NCI-H446 treated with DMSO at 0.1 percent for 48 hours (cell line): ENCODE measurements at places on chromosomes 3 and 15.
A peak's percentile ranks its signal among the peaks of the same experiment; 100 is the strongest.

DNA sequence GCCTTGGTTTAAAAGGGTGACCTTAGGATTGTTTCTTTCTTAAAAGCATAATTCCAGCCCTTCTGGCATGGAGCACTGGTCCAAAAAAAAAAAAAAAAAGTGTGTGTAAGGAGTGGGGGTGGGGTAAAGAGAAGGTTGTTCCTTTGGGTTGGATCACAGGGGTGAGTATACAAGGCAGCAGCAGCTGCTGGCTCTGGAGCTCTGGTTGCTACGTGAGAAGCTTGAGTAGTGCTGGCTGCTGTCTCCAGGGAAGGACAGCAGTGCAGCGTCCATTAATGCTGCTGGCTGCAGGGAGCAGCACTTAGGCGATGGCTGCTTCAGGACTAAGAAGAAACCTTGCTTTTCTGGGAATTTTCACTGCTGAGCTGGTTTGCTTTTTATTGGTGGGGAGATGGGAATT, 2.3 kb downstream of the SETD5 start:
- DNase-seq: peak; percentile 78

DNA sequence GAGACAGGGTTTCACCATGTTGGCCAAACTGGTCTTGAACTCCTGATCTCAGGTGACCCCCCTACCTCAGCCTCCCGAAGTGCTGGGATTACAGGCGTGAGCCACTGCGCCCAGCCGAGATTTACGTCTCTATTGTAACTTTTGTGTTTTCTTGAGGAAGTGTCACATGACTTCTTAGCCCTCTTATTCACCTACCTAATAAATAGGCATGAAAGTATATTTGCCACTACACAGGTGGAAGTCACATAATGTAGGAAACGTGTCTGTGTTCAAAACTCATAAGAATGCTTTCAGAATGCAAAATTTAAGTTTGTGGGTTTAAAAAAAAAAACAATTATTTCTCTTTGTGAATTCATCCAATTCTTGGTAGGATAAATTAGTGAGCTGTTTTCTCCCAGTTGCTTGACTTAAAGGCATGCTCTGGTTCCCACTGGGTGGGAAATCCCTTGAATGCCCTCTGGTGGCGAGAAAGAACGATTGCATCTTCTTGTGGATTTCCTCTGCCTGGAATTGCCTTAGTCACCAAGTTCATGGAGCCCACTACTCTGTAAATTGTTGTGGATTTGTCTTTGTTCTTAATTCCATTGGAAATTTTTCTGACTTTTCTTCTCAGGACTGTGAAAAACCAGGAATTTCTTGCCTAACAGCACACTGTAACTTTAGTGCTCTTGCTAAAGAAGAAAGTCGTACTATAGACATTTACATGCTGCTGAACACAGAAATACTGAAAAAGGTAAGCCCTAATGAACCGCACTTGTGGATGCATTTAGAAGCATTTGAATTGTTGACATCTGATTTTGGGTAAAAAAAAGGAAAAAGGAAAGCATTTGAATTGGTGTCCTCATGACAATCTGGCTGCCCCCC, 82.2 kb upstream of the CTDSPL start:
- DNase-seq: peak; percentile 33

- DNase-seq: no peak
Observed at GRCh38 chr15:64245405-64245804, 82.6 kb upstream of the PPIB start.

DNA sequence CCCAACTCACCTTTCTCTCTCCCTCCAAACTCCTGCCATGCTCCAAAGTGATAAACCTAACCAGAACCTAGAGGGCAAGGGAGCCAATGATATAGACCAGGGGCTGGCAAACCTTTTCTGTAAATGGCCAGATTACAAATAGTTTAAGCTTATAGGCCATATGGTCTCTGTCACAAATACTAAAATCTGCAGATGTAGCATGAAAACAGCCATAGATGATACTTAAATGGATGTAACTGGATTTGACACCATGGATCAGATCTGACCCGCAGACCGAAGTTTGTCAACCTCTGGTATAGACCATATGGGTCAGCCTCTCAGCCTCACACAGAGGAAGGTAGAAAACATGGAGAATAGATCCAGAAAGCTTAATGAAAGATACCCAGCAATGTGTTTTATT, 165.2 kb upstream of the STT3B start:
- DNase-seq: no peak

DNA sequence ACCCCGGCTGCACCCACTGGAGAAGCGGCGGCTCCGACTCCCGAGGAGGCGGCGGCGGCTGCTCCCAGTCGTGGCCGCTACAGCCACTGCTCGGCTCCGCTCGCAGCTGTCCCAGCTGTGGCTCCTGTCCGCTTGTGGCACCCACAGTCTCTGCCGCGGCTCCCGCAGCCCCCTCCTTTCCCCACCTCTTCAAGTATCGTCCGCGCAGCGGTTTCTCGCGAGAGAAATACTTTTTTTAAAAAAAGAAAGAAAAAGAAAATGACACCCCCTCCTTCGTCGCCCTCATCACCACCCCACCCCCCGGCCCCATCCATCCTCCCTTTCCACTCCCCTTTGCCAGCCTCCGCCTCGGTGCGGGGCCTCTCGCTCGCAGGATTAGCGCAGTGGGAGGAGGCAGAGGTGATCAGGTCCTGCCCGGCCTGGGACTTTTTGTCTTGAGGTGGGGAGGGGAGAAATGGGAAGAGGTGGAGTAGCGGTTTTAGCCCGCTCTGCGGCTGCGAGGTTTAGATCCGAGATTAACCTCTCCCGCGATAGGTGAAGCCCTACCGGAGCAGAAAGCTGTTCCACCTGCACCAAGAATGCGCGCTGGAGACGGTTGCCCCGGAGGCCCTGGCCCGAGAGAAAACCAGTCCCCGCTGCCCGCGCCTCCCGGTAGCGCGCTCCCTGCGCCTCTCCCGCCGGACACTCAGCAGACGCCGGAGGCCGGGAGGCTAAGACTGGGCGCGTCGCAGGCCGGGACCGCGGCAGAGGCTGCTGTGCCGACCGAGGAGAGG, at the start of gene FBN1:
TSS of gene FBN1 (minus strand) at position 152 of the 773 bp plus-strand sequence. CDS start 940 bp downstream, outside the sequence.
- no peak for DNase-seq

- no peak for DNase-seq
Observed at GRCh38 chr15:51533672-51534398, 88.7 kb downstream of the DMXL2 start.

DNA sequence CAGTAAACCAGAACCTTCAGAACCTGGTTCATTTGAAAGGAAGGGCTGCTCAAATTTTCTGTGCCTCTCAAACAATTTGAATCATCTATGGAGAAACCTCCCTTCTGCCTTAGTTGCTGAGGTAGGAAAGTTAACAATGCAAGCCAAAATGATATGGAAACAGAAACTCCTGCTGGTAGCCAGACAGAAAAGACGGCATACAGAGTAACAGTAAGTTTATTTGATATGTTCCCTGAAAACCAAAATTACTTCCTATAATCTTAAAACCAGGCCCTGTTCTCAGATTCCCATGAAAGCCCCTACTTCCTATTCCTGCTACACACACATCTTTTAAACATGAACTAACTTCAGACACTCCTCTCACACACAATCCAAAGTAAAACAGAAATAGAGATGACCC, 86.2 kb downstream of the TBC1D5 start:
- no peak for DNase-seq

- DNase-seq: no peak
Observed at GRCh38 chr15:81280696-81281455, 43.1 kb downstream of the STARD5 start.

DNA sequence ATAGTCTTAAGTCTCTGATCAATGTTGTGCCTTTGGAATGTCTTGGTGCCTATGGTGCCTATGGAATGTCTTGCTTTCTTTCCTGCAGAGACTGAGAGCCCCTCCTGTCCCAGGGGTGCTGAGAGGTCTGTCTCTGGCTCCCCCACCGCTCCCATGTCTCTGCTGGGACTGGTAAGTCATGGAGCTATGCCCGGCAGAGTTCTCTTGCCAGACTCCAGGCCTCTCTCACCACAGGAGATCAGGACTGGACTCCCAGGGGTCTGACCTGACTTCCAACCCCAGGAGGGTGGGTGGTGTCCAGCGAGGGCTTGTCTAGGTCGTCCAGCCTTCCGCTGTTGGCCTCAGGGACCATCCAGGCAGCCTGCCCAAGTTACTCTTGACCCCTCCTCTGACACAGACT, 14.0 kb upstream of the CYP11A1 start:
- DNase-seq: no peak

DNA sequence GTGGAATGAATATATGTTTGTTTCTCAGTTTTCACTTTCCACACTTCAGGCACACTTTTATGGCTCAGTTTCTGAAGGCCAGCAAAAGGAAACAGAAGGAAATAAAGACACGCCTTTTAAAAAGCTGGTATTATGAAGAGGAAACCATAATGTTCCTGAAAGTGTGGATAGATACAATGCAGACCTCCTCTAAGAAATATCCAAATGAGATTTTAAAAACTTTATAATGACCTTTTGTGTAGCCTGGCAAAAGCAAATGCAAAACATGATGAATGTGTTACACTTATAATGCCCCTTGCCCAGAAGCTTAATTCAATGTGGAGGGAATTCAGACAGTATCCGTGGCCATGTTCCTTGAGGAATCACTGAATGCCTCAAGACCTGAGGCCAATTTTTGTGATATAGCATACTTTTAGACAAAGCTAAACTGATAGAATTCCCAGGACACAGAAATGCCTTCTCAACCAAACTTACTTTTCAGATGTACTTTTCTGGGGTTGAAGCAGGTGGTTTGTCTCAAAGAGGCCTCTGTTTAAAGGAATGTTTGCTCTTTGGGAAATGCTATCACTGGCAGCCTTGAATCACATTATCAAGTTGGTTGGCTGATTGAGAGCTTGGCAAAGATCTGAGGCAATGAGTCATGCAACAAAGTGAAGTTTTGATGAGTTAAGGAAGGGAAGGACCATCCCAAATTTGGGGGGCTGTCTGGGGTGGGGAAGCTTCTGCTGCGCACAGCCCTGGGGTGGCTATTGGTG, 77.1 kb upstream of the CACNA2D3 start:
- no peak for DNase-seq

DNA sequence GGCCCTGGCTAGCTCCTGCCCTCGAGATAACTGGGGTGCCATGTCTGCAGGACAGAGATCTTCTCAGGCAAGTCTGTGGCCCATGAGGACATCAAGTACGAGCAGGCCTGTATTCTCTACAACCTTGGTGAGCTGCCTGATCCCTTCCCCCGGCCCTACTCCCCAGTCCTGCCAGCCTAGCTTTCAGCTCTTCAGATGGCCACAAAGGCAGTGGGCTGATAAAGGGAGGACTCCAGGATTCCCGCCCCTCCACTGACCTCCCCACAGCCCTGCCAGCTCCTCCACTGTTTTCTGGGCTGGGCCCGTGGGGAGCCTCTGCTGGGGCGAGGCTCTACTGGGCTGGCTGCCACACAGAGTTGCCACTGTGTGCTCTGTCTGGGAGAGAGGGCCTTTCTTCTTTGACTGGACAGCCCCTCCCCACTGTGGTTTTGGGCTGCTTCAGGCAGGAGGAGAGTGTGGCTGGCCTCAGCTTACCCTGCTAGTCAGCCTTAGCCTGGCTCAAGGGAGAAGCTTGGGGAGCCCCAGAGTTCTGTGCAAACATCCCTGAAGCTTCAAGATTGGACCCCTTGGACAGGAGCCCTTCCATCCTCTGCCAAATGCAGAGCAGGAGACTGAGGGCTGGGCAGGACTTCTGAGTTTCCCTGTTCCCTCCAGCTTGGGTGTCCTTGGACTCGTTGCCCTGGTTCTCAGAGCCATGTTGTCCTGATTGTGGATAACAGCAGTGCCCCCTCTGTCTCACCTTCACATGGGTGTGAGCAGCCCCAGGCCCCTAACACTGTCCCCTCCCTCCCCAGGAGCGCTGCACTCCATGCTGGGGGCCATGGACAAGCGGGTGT, 24.4 kb downstream of the PTPN23 start:
- no peak for DNase-seq

DNA sequence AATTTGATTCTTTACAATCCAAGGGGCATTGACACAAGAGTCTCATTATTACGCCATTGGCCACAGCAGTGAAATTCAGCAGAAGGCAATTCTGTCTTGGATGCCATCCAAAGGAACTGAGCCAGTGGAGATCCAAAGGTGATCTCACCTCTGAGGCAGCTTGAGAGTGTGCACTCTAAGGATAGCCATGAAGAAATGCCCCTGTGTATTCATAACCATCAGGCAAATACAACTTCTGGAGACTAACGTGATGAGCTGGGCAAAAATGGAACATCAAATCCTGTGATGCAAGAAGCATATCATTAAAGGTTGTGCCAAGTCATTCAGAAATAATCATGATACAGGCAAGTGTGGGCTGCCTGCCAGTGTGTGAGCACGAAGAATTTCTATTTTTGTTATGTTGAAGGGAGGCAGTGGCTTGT, 41.4 kb downstream of the ROBO2 start:
- DNase-seq: peak; percentile 82

- peak; percentile 65 for DNase-seq
Observed at GRCh38 chr15:81749716-81750375, 296.0 kb downstream of the MEX3B start.

DNA sequence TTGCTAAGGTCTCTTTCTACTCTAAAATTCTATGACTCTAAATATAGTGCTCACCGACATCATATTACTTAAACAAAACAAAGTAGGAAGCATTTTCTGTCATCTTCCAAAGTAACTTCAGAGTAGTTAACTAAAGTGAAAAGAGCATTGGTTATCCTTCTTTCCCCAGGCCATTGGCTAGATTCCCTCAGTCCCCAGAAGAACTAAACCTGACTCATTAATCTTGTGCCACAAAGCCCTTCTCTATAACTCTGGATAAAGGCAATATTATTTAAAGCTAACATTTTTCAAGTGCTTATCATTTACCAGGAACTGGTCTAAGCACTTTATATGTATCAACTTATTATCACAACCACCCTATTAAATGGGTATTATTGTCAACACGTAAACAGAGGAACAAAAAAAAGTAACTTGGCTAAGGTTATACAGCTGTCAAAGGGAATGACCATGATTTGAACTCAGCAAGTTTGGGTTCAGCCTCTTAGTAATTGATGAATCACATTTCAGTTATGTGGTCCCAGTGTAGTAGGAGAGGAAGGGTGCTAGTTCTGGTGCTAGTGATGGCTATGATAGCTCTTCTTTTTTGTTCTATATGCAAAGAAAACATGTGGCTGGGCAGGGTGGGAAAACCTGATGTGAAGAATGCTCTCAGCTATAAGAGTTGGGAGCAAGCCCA, 304.9 kb downstream of the FGF12 start:
- DNase-seq: no peak

- no peak for DNase-seq
Observed at GRCh38 chr3:39067286-39067685, 15.5 kb downstream of the WDR48 start.

DNA sequence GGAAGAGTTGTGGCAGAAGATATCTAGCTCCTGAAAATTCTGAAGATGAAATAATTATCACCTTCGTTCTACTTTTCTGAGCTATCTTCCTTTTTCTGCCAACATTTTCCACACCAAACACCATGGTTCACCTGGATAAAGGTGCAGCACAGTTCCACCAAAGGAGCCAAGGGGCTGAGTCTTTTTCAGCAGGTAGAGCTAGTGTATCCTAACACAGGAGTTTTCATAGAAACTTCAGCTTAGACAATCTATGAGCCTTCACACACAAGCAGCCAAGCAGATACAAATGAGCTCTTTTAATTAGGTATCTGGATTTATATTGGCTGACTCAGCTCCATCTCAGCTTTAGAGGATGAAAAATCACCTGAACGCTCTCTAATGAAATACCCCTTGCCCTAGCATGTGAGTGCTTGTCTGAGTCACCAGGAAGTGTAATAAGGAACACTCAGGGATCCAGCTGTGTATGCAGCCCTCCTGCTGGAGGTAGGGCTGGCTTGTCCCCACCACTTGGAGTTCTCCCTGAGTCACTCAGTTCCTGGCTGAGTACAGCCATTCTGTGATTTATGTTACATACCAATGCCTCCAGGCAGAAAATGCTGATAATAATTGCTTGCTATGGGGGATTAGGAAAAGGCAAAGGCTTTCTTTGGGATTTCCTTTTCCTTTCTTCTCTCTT, 385.7 kb downstream of the LSAMP start:
- peak; percentile 85 for DNase-seq
